CD8-positive, alpha-beta memory T cell (primary cell): ENCODE measurements at places on chromosomes 2 and 18. TPM values are rescaled to one million over a fixed set of nuclear protein-coding genes. Genes with fewer than 3 reads are reported as not detected.

DNA sequence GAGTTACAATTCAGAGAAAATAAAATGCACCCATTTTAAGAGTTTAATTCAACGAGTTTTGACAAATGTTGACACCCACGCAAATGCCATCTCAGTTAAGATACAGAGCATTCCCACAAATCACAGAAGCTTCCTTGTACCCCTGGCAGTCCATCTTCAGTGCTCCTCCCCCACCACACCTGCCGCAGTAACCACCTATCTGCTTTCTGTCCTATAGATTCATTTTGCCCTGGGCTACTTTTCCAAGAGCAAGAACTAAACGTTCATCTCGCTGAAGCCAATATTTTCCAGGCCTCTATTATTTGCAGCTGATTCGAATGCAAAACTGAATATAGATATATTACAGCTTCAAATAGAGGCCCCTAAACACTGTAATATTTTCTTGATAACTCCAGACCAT, 13.4 kb upstream of the HPCAL1 start:
- H3K4me1 ChIP-seq, result no peaks in the 10 kb centered on the region
- H3K36me3 ChIP-seq, result no peaks in the 10 kb centered on the region
- H3K4me3 ChIP-seq, result no peak overlapping the region
- H3K27me3 ChIP-seq, result no peaks in the 10 kb centered on the region
- no peak for DNase-seq
- H3K27ac ChIP-seq, result no peak overlapping the region

GRCh38 chr18:59249199-59249774, 24.0 kb downstream of the RAX start:
- no peaks in the 10 kb centered on the region for H3K36me3 ChIP-seq
- no peak overlapping the region for H3K4me3 ChIP-seq
- H3K27me3 ChIP-seq, result no peaks in the 10 kb centered on the region
- no peaks in the 10 kb centered on the region for H3K4me1 ChIP-seq

GRCh38 chr2:216596236-216596979, 36.8 kb upstream of the IGFBP2 start:
- no peaks in the 10 kb centered on the region for H3K36me3 ChIP-seq
- H3K4me1 ChIP-seq, result no peaks in the 10 kb centered on the region
- H3K4me3 ChIP-seq, result no peak overlapping the region
- H3K27ac ChIP-seq, result no peak overlapping the region
- no peak for DNase-seq

DNA sequence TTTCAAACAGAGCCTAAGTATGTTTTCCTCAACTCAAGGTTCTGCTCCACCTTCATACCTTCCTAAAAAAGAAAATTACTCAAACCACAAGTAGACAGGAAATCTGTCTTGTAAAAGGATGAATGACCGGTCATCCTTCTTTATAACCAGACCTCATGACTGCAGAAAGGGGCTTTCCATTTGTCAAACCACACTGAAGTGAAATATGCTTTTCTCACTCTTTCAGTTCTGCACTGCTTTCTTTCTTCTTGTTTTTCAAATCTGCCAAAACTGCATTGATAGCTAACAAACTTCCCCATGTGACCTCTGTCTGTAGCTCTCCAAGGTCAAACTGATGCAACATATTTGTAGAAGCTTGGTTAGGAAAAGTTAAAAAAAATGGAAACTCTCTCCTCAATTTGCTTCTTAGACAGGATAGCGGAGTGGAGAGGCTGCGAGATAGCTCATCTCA, 308.9 kb upstream of the CCDC68 start:
- DNase-seq, result no peak
- H3K4me3 ChIP-seq, result no peak overlapping the region
- H3K27ac ChIP-seq, result no peak overlapping the region
- H3K4me1 ChIP-seq, result no peaks in the 10 kb centered on the region
- no peaks in the 10 kb centered on the region for H3K36me3 ChIP-seq
- no peaks in the 10 kb centered on the region for H3K27me3 ChIP-seq

DNA sequence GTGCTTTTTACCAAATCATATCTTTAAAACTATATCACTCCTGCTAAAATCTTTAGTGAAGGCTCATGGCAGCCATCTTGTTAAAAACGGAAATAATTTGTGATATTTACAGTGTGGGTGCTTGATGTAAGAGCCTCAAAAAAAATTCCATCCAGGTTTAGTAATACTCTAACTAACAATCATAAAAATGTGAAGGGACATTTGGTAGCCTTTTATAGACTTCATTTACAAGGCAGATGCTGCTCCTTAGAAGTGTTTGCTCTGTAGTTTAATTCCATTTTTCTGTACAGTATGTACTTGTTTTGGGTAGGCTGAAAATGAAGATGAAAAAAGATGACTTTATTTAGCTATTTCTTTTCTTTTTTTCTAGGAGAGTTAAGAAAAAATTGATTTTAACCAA, 525.0 kb downstream of the ZEB2 start:
- DNase-seq, result no peak
- H3K27me3 ChIP-seq, result no peaks in the 10 kb centered on the region

DNA sequence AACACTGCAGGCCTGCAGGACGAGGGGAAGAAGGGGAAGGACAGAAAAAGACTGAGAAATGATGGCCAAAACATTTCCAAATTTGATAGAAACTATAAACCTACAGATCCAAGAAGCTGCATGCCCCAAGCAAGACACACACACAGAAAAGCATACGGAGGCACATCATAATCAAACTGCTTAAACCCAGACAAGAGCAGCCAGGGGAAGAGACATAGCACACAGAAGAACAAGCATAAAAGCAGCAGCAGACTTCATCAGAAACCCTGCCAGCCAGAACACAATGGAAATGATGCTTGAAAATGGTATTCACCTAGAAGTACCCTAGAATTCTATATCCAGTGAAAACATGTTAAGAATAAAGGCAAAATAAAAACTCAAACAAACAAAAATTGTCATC, 57.2 kb upstream of the RNU4ATAC start:
- no peaks in the 10 kb centered on the region for H3K27me3 ChIP-seq
- no peak overlapping the region for H3K4me3 ChIP-seq
- no peak overlapping the region for H3K27ac ChIP-seq

DNA sequence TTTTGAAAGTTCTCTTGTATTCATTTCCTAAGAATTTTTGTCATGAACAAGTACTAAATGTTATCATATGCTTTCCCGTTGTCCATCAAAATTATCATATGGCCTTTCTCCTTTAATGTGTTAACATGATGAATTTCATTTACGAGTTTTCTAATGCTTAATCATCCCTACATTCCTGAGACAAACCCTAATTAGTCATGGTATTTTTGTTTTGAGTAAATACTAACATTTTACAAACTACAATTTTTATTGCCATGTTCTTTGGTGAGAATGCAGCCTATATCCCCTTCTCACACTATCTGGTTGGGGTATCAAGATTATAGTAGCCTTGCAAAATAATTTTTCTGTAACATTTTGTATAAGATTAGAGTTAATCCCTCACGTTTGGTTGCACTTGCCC, 14.5 kb downstream of the SMAD2 start:
- no peak overlapping the region for H3K4me3 ChIP-seq
- DNase-seq, result no peak
- H3K27ac ChIP-seq, result no peak overlapping the region
- H3K27me3 ChIP-seq, result no peaks in the 10 kb centered on the region
- no peaks in the 10 kb centered on the region for H3K36me3 ChIP-seq

CXCR1 gene
- total RNA-seq, result not detected

VAMP8 gene
- total RNA-seq, result 94.4 TPM

LRPPRC gene
- total RNA-seq, result 166 TPM
